ENCODE measurements at places on chromosomes 16 and 17. TPM values are rescaled to one million over a fixed set of nuclear protein-coding genes. Genes with fewer than 3 reads are reported as not detected.

Gene SRL
- total RNA-seq = not detected

Gene KRT34
- total RNA-seq = not detected

Gene SLC6A2
- total RNA-seq = not detected

Gene EVPL
- total RNA-seq = 59.7 TPM

Gene PRSS27
- 2.0 TPM for total RNA-seq

Gene SPNS3
- 2.1 TPM for total RNA-seq

Gene ATP1B2
- not detected for total RNA-seq

Gene RGS11
- 1.7 TPM for total RNA-seq

Gene CENPV
- 58.0 TPM for total RNA-seq

Measured in Calu3 (cell line).